ENCODE measurements at places on chromosomes 2 and 18. TPM values are rescaled to one million over a fixed set of nuclear protein-coding genes. Genes with fewer than 3 reads are reported as not detected.

Gene STARD6
- total RNA-seq = not detected

DNA sequence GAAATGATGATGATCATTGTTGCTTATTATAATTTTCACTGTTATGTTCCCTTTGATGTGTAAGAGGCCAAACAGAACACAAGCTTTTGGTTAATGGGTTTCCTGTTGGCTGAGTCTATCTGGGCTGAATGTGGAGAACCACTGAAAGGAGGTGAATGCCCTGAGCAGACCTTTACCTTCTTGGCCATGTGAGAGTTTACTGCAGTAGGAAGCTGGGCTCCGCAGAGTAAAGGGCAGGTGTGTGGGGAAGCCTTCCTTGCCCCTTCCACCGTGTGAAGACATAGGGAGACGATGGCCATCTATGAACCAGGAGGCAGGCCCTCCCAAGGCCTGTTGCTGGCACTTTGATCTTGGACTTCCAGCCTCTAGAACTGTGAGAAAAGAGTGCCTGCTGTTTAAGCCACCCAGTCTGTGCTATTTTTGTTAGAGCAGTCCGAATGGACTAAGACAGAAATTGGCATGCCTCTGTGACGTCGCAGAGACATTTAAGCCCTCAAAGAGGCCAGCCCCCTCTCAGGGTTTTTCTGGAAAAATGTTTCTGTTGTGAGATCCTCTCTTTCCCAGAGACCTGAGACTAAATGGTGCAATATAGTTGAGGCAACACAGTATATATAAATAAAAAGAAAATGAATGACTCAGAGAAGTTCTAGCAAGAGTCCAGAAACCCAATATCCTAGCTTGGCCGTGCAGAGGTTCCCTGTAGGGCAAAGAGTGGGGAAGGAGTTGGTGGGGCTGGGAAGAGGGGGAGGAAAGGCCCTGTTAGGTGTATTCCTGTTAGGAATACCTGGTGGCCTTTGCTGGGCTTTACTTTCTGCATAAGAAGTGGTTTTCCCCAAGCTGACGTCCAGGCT lies 121.9 kb upstream of the LGALSL start:
- H3K27me3 ChIP-seq = peaks cover 3% of the 10 kb centered on the region
- DNase-seq = no peak
- peaks cover 27% of the 10 kb centered on the region for H3K4me1 ChIP-seq
- no peaks in the 10 kb centered on the region for H3K36me3 ChIP-seq
- H3K27ac ChIP-seq = no peak overlapping the region
- no peak overlapping the region for H3K4me3 ChIP-seq

DNA sequence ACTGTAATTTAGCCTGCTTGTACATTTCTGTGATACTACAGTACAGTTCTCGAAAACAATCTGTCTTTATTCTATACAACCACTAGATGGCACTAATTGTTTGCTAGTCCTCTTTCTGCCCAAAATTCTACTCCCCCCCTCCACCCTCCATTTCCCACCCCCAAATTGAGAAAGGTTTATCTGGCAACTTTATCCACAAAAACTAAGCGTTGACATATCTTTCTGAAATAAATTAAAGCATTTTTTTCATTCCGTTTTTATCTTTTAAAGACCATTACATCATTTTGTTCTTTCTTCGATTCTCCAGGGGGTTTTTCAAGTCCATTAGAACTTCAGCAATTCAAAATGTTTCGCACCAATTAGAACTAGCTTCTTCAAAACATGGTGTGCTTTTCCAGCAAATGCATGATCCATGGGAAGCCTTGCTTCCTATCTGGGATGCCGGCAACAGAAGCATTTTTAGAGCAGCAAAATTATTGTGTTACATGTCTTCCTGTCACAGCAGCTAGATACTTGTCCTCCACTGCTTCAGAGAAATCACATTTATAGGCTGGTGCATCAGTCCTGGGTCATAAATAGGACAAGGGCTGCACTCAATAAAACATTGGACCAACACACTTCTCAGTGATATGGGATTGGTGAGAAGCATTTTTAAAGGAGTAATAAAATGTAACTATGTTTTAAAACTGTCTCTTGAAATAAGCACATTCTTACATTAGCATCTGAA lies 241.3 kb downstream of the PAX3 start:
- H3K27me3 ChIP-seq = peaks cover 2% of the 10 kb centered on the region
- DNase-seq = no peak
- no peak overlapping the region for H3K27ac ChIP-seq
- no peaks in the 10 kb centered on the region for H3K36me3 ChIP-seq

- H3K27ac ChIP-seq = peak overlapping the region; percentile 77
- peaks cover 10% of the 10 kb centered on the region for H3K36me3 ChIP-seq
- peak overlapping the region; percentile 99 for H3K4me3 ChIP-seq
- peaks cover 43% of the 10 kb centered on the region for H3K4me1 ChIP-seq
Observed at GRCh38 chr2:42054714-42055430, 7.1 kb downstream of the PKDCC start.

DNA sequence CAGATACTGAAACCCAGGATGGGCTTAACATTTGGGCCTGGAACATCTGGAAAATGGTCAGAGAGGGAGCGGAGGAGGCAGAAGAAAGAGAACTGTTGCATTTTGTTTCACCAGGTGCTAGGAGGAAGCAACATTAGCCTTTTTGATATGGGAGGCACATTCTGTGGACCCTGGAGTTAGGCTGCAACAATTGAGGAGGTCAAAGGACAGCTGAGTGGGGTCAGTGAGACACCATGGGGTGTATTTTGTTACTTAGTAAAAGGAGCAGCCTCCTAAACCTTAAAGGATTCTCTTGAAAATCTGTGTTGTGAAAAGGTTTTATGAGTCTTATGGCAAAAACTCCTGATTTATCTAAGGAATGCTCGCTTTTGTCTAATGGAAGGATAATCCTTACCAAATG lies 124.9 kb downstream of the GREB1L start:
- H3K27ac ChIP-seq = no peak overlapping the region
- no peak for DNase-seq
- no peaks in the 10 kb centered on the region for H3K27me3 ChIP-seq
- no peaks in the 10 kb centered on the region for H3K36me3 ChIP-seq
- H3K4me1 ChIP-seq = peaks cover 21% of the 10 kb centered on the region
- H3K4me3 ChIP-seq = peak overlapping the region; percentile 73

DNA sequence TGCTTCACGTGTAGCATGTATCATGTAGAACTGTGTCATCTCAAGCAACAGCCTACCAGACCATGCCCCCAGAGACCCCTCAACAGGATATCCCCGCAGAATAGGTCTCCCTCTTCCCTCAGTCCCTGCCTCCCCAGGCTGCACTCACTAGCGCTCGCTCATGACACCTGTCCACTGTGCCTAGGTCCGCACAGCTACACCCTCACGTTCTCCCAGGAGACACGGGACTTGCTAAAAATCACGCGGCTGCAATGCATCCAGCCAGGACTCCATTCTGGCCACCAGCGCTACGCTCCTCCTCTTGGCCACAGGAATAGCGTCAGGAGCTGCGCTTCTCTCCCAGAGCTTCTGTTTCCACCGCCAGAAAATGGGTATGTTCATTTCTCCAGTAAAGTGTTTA lies 2.5 kb downstream of the PXDN start:
- peaks cover 24% of the 10 kb centered on the region for H3K27me3 ChIP-seq
- DNase-seq = no peak
- H3K4me1 ChIP-seq = peaks cover 38% of the 10 kb centered on the region

All from glutamatergic neuron (in vitro differentiated cells).